ENCODE measurements at places on chromosomes 7 and 10. TPM values are rescaled to one million over a fixed set of nuclear protein-coding genes. Genes with fewer than 3 reads are reported as not detected.

PIK3AP1 gene
- 97.1 TPM for total RNA-seq

OR2A25 gene
- total RNA-seq, result not detected

STEAP2 gene
- total RNA-seq, result 0.16 TPM

RADIL gene
- not detected for total RNA-seq

GLUD1 gene
- 112 TPM for total RNA-seq

AKAP9 gene
- 78.8 TPM for total RNA-seq

CDH23 gene
- 1.2 TPM for total RNA-seq

MLXIPL gene
- not detected for total RNA-seq

DNA sequence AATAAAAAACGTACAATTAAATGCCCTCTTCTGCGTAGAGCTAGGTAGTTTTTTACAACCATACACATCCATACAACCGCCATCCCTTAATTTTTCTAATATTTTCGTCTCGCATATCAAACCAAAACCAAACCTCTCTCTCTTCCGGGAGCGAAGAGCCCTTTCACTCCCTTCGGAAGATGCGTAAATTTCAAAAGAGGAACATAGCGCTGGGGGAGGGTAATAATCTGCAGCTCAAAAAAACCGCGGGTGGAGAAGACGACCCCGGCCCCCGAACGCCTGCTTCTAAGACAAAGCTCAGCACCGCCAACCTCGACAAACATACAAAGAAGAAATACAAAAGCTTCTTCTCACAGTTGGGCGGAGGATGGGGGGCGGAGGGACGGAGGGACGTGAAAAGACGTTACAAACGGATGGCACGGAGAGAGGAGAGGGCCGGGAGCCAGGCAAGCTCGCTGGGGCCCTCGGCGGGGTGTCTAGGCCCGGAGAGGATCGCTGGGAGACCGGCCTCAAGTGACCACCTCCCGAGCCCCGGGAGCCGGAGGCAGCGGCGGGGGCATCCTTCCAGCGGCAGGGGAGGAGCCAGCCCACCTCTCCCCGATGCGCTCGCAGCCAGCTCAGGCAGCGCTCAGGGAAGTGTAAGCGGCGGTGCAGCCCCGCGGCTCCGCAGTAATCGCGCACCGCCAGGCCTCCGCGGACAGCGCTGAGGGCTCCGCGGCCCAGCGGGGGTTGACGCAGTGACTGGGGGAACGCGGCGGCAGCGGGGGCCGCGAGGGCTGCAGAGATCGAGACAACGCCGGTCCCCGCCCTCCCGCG lies 851 bp downstream of the MKRN1 start:
- DNase-seq, result no peak

GRCh38 chr7:36919738-36920137 lies 195.4 kb upstream of the AOAH start:
- no peak for DNase-seq

DNA sequence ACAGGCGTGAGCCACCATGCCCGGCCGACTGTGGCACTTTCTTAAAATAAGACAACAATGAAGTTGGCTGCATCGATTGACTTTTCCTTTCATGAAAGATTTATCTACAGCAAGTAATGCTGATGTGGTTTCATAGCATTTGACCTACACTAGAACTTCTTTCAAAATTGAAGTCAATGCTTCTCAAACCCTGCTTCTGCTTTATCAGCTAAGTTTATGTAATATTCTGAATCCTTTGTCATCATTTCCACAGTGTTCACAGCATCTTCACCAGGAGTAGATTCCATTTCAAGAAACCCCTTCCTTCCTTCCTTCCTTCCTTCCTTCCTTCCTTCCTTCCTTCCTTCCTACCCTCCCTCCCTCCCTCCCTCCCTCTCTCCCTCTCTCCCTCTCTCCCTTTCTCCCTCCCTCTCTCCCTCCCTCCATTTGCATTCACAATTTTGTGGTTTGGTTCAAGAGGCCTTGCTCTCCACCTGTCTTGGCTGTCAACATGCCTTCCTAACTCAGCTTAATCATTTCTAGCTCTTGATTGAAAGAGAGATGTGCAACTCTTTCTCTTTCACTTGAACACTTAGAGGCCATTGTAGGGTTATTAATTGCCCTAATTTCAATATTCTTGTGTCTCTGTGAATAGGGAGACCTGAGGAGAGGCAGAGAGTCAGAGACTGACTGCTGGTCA lies 52.1 kb downstream of the HDAC9 start:
- no peak for DNase-seq

GRCh38 chr10:98556061-98556460 lies 109.3 kb upstream of the HPS1 start:
- no peak for DNase-seq

DNA sequence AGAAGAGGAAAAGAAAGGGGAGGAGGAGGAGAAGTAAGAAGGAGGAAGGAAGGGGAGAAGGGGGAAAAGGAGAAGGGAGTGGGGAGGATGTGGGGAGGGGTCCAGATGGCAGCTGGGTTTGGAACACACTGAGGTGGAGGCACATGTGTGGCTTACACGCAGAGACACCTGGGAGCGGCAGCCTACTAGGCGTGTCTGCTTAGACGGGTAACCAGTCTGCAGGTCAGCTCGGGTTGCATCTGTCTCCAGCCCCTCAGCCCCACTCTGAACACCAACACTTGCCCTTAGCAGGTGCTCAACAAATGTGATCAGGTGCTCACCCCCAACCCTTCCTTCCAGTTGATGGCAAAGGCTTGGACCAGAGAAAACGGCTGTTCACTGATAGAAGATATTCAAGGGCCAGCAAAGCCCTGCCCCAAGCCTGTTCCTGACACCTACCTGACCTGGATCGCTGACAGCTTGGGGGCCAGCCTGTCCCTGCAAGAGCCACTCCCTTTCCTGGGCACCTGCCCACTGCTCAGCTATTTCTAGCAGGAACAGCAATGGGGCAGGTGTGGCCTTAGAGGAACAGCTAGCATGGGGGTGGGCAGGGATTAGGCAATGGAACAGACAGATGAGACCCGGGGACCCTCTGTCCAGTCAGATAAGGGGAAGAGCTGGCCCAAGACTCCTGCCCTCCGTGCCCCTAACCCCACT lies 70.5 kb downstream of the SH3PXD2A start:
- no peak for DNase-seq
